ENCODE measurements at places on chromosomes 11 and 22.

DNA sequence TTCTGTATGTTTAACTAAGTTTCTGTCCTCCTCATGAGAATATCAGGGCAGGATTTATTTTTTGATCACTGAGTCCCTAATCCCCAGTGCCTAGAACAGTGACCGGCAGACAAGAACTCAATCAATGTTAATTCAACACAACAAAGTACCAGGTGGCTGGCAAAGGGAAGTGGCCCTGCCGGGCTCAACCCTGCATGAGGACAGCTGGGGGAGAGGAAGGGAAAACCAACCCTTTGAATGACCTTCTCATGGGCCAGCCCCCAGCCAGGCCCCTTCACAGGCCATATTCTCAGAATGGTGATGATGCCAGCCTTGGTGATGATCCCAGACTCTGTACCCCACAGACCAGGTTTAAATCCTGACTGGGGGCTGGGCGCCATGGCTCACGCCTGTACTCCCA, 1.4 kb upstream of the MFNG start:
- DNase-seq = no peak

DNA sequence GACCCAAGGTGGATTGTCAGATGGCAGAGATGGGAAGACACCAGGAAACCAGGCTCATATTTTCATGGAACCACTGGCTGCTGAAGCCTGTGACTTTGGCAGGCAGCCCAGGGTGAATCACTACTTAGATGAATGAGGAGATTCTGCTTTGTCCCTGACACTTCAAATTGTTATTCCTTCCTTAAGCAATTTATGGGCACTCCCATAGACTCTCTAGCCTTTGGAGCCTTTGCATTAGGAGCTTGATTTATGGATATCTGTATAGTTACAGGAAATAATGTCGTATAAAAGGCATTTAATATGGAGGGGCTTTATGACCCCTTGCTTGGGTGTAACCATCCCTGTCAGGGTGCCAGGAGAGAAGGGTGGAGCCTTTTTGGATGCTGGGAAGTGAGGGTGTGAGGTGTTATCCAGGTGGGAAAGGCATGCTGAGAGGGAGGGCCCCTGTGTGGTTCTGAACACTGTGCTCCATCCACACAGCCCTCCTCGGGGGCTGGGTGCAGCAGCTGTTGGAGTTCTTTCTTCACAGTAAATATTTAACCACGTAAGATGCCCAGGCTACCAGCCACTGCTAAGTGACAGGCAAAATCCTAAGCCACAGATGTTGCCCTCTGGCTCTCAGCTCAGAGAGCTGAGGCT, 35.3 kb downstream of the IL18 start:
- no peak for DNase-seq

DNA sequence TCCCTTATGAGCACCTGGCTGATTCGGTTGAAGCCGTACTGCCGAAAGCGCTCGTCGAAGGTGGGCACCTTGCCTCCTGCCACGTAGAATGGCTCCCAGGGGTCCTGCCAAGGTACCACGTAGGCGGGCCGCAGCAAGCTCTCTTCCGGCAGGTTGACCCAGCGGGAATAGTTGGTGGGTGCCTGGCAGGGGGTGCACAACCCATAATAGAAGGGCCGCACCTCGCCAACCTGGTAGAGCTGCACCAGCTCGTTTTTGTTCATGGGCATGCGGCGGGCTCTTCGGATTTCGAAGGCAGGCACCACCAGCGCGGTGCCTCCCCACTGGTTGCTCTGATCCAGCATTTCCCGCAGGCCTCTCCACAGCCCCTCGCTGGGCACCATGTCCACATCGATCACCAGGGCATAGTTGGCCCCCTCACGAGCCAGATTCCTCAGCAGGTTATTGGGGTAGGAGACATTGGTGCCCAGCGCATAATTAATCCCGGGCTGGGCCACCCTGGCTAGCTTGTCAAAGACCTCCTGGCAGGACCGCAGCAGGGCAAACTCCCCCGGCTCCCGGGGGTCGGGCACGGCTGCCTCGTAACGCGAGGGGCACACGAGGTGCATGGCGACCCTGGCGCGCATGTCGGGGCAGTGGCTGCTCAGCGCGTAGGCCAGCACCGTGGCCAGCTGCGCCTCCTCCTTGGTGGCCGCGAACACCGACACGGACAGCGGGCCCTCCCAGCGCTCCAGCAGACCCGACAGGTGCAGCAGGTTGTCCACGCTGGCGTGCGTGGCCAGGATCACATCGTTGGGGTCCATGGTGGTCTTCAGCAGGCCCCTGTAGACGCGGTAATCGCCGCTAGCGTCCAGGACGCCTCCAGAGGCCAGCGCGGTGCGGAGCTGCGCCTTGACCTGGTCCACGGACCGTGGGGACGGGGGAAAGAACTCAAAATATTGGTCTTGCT, 679 bp downstream of the B4GAT1 start:
- no peak for DNase-seq

- DNase-seq = peak; percentile 94
Observed at GRCh38 chr11:80595011-80595410, 1154.2 kb upstream of the TENM4 start.

DNA sequence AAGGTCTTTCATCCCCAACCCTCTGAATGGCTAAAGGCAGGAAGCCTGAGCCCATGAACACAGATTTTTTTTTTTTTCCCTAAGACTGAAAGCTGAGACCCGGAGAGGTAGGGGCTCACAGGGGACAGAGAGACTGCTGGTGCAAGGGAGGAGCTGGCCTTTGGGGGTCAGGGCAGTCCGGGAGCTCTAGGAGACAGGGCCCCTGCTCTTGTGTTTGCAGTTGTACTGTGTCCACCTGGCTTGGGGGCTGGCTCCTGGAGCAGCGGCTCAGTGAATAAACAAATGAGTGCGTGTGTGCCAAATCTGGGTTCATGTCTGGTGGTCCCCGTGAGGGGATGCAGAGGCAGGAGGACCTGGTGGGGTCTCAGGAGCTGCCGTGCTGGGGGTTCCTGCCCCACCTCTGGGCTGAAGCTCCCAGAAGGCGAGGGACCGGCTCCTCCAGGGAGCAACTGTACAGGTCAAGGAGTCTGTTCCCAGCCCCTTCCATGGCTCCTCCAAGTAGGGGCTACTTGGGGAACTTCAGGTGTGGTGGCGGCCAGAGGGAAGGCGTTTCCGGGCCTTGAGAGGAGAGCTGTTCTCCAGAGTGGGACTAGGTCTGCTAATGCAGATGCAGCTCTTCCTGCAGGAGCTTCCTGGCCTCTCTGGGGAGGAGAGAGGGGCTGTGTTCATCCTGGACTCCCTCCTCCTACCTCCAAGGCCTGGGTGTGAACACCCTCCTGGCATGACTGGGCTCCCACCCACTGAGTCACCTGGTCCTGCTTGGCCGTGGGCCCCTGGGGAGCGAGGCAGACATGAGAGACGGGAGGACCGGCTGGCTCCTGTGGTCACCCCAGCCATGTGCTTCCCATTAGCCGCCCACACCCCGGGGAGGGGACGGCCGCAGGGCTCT, 57.6 kb downstream of the FBXO7 start:
- no peak for DNase-seq

DNA sequence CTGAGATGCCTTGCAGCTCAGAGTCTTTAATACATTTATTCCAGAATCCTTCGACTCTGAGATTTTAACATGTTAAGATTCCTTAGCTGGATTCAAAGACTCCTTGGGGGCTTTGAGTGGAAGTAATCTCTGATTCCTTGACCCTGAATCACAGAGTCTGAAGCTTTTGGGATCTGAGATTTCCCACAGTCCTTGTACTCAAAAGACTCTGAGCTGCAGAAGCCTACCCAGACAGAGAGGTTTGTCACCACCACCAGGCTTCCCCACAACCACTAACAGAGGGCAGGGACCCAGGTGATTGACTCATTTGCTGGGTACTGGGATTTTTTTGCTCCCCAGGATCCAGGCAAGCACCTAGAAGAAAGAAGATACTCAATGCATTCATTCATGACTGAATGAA, 1.4 kb upstream of the SERPINH1 start:
- DNase-seq = no peak

DNA sequence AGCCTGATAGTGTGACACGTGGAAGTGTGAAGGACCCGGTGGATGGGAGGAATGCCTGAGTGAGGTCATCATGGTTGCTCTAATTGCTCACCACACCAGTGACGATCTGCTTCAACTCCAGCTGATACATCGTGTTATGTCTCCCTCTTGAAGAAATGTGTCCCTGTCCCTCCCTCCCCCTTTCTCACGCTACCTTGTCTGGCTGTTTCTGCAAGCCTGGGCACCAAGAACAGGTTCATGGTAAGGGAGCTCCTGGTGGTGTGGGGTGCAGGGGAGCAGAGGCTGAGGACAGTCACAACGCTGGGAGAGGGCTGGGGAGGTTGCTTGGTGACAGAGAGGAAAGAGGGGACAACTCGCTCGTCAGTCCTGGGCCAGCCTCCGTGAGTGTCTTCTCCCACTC, 413.4 kb downstream of the SOX6 start:
- DNase-seq = no peak

- DNase-seq = peak; percentile 32
Observed at GRCh38 chr11:34300926-34301295, 56.9 kb downstream of the ABTB2 start.

DNA sequence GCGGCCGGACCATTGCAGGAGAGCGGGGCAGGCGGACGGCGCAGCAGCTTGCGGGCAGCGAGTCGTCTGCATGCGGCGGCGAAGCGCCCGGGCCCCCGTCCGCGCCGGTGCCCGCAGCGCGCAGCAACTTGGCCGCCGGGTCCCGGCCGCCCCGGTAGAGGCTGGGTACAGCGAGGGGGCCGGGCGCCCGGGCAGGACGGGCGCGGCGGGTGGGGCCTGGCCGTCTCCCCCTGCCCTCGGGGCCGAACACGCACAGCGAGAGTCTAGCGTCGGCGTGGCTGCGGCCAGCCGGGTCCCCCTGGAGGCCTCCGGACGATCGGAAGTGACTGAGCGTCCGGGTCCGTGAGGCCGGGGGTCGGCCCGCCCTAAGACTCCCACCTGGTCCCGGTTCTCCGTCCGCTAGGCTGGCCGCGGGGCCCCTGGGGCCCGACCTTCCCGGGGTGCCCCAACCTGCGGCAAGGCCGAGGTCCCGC, 775 bp upstream of the TRABD start:
- DNase-seq = no peak
